Osteocyte (in vitro differentiated cells): ENCODE measurements at places on chromosomes 3 and 15. TPM values are rescaled to one million over a fixed set of nuclear protein-coding genes. Genes with fewer than 3 reads are reported as not detected.

DNA sequence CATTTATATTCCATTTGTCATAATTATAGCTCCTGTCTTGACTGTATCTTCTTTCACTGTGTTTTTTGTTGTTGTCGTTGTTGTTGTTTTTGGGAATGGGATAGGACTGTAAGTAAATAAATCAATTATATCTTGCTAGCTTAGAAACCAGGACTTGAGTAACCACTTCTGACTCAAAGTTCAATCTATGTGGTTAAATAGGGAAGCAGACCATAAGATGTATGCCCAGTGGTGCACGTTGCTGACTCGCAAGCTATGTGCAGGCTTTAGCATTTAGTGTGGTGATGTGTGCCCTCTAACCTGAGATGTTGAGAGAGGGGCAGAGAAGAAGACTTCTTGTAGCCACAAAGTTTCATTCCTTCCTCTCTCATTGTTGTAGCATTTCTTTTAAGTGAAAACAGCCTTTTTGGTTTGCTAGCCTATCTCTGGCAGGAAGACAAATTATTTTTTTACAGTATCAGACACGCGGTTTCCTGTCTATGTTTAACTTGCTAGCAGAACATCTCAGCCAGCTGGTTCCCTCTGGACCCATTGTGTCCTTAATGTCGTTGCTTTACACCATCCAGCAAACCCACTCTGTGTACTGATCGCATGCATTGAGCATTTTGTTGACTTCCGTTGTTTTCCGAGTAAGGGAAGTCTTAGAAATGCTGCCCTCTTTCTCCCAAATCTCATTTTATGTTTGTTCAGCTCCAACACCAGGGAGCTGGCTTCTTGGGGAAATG, 52.1 kb downstream of the TGFBR2 start:
- no peak for DNase-seq

- DNase-seq, result no peak
Measured at GRCh38 chr3:58299839-58300516, 6.1 kb upstream of the RPP14 start.

GRCh38 chr3:108100906-108101660, 10.3 kb upstream of the CD47 start:
- DNase-seq, result no peak

- DNase-seq, result no peak
Measured at GRCh38 chr3:25457671-25458419, 29.8 kb downstream of the RARB start.

Gene IQSEC1
- 37.9 and 38.7 TPM in 2 replicates for total RNA-seq

Gene GMNC
- 2.2 and 2.8 TPM in 2 replicates for total RNA-seq

DNA sequence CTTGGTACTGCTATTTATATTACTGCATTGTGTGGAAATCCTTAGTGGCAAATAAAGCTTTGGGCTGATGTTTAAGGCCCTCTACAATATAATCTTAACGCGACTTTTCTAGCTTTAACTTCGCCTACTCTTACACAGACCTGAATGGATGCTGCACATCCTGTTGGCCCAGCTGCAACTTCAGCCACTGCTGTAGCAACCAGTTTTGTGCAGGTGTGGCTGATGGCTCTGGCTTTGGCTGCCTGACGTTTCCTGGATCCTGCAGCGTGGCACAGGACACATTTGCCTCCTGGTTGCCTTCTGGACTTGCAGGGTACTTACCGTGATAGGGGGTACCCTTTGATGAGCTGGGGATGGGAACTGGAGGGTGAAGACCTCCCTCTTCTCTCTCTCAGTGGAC, 20.2 kb upstream of the ERICH6 start:
- no peak for DNase-seq

DNA sequence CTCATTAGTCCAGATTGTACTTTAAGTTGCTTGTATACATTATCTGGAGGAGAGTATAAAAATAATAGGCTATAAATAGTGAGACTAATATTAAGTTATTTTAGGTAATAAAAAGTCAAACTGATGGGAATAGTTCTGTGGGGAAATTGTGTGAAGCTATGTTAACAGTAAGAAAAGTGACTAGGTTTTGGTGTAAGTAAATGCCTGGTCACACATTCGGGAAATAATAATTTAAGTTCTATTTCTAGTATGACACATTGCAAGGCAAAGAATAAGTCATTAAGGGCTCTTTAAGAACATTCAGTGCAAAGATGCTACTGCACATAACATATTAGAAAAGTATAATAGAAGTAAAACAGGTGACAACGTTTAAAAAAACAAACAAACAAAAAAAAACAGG, 18.8 kb upstream of the NRROS start:
- no peak for DNase-seq

- peak; percentile 57 for DNase-seq
Measured at GRCh38 chr15:79595306-79595705, 163.2 kb downstream of the MINAR1 start.

GRCh38 chr3:13411186-13411860, 8.8 kb downstream of the NUP210 start:
- no peak for DNase-seq

GRCh38 chr15:78004222-78004727, 73.2 kb downstream of the TBC1D2B start:
- no peak for DNase-seq

DNA sequence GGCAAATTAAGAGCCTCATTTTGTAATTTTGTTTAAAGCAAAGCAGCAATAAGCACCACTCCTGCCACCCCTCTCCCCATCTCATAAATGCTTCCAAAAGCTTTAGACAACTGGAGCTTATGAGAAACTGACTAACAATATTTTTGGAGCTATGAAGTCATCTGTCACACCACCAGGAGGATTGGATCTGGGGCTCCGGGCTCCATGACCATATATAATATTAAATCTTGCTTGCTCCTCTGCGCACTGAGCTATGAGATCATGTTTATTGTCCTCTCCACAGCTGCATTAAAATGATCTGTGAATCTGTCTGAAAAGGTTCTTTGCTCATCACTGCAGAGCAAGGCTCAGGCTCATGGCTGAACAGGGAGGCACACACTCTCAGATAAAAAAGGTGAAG, 323.7 kb downstream of the ZNF621 start:
- DNase-seq, result peak; percentile 5

GRCh38 chr3:131553495-131554247, 50.9 kb upstream of the MRPL3 start:
- DNase-seq, result no peak

GRCh38 chr3:124456506-124456905, 273.7 kb upstream of the UMPS start:
- DNase-seq, result no peak

Gene DBR1
- 17.1 and 18.3 TPM in 2 replicates for total RNA-seq

GRCh38 chr3:46881596-46882376, 4.3 kb downstream of the PTH1R start:
- DNase-seq, result no peak

Gene CCDC54
- not detected in 2 replicates for total RNA-seq

DNA sequence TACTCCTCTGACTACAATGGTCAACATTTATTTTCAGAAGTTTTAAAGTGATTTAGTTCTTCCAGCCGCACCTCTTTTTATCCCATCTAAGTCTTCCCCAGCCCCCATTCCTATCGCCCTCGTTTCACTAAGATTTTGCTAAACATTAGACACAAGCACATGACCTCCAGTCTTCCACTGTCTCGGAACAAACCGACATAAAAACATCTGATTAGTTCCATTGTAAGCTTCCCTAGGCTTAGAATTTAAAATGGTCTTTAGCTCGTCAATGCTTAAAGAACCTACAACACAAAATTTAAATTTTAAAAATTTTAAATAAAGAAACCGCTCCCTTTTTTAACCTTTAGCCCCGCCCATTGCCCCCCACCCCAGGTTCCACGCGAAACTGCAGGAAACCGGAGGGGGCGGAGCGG, 284 bp upstream of the TSC22D2 start:
- no peak for DNase-seq

DNA sequence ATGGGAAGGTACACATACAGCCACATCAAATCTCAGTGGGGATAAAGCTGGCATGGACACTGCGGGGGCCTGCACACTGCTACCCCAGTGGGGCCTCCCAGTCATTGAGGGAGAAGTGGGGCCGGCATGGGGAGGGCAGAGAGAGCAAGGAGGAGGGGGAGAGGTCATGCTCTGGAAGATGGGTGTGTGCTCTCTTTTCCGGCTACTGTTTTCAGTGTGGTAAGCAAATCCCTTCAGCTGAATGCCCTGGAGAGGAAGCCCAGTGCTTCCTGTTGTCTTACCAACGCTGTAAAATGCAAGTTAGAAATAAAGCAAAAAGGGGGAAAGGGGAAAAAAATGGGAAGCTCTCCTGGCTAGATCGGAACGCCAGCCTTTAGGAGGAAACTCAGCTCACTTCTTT, 30.8 kb downstream of the NRROS start:
- no peak for DNase-seq

DNA sequence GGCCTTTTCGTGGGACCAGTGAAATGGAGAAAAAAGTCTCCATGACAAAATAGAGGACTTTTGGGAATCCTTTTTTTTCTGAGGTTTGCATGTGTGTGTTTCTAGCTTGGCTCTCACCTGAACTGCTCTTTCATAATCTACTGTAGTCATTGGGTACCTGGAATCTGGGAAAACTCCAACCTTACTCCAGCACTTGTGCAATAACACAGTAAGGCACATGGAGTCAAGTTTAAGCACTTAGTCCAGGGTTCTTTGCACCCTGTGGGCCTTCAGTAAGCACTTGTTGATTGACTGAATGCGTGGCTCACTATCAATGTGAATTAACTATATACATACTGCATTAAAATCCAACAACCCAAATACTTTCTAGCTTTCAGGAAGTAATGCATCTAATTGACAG, 299.5 kb downstream of the ZBTB20 start:
- DNase-seq, result no peak

GRCh38 chr3:155386919-155387318, 93.4 kb upstream of the STRIT1 start:
- no peak for DNase-seq

DNA sequence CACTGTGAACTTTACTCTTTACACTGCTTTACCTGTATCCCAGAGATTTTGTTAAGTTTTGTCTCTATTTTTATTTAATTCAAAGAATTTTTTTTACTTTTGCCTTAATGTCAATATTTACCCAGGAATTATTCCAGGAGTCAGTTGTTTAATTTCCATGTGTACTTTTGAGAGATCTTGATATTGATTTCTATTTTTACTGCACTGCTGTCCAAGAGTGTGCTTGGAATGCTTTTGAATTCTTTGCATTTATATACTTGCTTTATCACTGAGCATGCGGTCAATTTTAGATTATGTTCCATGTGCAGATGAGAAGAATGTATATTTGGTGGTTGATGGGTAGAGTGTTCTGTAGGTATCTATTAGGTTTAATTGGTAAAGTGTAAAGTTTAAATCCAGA, 461.0 kb upstream of the GBE1 start:
- no peak for DNase-seq

Gene SPESP1
- not detected in 2 replicates for total RNA-seq

DNA sequence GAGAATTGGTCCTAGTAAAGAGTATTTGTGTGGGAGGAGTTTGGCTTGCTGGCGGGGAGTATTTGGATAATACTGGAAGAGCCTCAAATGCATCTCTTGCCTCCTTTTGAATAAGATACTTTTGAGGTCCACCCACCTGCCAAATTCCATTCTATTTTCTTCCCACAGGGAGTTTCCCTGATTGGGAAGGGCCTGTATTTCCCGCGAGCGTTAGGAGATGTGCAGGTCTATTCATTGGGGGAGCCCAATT, 406 bp upstream of the RASA2 start:
- DNase-seq, result no peak

Gene PARP3
- total RNA-seq, result 12.4 and 13.4 TPM in 2 replicates

Gene PLA2G4E
- total RNA-seq, result not detected in 2 replicates

- no peak for DNase-seq
Measured at GRCh38 chr15:50458348-50459112, 34.3 kb downstream of the USP8 start.

Gene RTP1
- not detected in 2 replicates for total RNA-seq
